ENCODE measurements at places on chromosomes 4 and X.
A peak's percentile ranks its signal among the peaks of the same experiment; 100 is the strongest.

- DNase-seq = no peak
Measured at GRCh38 chr4:73055241-73055897, 14.1 kb downstream of the COX18 start.

- no peak for DNase-seq
Measured at GRCh38 chrX:154032653-154033052, 13.0 kb upstream of the IRAK1 start.

DNA sequence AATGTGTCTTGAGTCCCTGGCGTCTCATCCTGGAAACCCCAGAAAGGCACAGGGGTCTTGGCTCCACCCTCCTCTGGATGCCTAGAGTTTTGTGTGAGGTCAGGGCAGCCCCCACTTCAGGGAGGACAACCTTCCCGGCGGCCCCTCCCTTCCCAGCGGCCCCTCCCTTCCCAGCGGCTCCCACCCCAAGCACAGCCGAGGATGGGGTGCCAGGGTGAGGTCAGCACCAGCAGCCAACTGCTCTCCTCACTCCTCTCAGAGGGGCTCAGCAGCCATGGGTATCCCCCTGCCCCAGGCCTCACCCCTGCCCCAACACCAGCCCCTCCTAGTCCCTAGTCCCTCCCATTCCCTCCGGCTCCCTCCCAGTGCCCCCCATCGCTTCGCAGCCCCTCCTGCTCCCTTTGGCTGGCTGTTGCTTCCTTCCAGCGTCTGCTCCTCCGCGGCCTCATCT is 17.4 kb downstream of the DGKQ start:
- no peak for DNase-seq

DNA sequence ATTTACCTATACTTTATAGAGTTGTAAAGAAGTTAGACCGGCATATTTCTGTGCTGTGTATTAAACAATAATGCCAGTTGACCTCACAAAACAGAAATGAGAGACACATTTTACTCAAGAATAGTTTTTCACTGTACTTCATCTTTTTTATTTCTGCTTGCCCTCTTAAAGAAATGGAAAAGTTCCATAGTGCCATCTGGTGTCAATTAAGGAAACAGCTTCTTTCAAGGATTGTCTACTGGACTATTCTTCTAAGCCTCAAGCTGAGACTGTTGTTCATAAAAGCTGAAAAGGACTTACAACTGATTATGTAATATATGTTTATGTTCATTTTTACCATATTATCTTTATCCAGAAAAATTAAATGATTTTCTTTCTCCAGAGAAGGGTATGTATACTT is 1523.7 kb downstream of the ARAP2 start:
- peak; percentile 2 for DNase-seq

DNA sequence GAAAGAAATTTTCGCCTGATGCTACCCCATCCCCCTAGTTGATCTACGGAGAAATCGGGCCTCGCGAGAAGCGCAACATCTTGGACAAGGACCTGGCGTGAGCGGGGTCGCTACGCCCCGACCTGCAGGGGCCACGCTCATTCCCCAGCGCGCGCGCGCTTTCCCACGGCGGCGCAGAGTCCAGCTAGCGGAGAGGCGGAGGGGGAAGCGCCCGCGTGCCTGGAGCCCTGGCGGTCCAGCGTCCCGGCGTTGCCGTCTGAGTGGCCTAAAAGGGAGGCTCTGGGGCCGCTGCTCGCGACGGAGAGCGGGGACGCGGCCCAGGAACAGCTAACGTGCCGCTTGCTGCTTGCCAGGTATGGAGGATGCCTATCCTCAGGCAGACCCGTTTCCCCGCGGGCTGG is 6.0 kb upstream of the SOX3 start:
- DNase-seq = no peak

DNA sequence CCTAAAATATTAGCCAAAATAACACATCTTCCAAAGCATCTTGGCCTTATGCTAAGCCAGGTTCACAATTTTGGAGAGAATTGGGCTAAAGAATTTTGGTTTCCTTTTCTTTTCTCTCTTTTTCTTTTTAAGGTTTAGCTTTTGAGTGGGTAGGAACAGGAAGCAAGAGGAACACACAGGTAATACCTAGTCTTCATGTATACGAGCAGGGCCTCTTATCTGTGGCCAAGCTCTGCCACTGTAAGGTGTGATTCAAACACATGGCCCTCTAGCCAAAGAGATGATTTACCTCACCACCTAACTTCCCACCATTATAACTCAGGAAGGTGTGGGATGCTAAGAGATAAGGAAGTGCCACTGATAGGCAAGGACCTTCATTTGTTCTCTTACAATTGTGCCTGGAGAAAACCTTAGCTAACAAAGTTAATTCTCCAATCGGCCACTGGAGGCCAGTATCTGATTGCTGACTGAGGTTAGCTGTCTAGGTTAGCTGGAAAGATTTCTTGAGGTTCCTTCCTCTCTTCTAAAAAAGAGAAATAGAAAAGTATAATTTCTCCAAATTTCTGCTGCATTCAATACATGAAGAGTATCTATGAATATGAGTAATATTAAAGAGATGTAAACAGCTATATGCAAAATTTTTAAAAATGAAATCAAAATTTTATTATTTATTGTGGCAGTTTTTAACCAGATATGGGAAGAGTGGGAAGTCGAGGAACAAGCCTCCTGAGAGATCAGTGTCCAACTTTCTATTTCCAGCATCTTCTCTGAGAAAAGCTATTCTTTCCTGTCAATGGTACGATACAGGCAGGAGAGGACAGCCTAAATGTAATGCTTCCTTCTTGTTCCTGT is 30.1 kb upstream of the BBS7 start:
- peak; percentile 6 for DNase-seq

- DNase-seq = no peak
Measured at GRCh38 chrX:48890934-48891401, 6.6 kb downstream of the TIMM17B start.

- no peak for DNase-seq
Measured at GRCh38 chr4:5217421-5217820, 166.1 kb downstream of the STK32B start.

GRCh38 chrX:42902513-42902912 is 124.5 kb upstream of the PPP1R2C start:
- no peak for DNase-seq

- no peak for DNase-seq
Measured at GRCh38 chr4:76634220-76634619, 199.2 kb downstream of the SHROOM3 start.

DNA sequence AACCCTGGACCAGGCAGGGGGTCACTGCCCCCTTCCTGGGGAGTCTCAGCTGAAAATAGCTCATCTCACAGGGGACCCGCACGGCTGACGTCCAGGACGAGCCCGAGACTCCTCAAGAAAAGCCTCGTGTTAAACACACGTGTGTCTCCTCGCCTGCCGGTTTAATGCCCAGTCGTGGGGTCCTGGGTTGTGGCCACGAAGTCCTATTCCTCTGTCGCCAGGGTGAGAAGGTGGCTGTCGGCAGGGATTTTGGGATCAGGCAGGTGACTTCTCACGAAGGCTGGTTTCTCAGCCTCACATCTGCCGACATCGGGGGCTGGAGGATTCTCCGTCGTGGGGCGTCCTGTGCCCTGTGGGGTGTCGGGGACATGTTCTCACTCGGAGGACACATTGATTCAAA is 44.3 kb upstream of the PPP2R3B start:
- DNase-seq = no peak

DNA sequence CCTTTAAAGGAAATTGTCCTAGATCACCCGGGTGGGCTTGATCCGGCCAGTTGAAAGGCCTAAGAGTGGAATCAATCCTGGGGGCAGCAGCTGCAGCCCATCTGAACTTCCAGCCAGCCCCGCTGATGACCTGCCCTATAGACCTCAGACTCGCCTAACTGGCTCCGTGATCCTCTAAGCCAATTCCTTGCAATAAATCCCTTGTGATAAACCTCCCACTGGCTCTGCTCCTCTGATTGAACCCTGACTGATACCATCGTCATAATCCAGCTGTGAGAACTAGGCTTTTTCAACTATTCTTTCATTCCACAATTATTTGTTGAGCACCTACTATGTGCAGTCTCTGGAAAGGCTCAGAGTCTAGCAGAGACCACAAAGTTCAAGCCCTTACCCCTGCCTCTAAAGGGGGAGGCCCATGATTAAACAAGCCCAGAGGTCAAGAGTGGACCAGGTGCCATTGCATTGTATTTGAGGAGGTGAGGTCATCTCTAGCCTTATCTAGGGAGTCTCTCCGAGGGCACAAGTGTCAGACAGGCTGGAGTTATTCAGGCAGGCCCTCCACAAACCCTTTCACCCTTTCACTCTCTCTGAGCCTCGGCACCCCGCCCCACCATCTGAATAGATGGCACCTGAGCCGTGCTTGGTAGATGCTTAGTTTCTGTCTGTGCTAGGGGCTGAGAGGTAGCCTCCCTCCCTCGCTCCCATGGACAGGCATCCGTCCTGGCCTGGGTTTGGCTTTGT is 20.5 kb upstream of the GPR78 start:
- no peak for DNase-seq

GRCh38 chrX:118499295-118499694 is 3.7 kb downstream of the DOCK11 start:
- DNase-seq = no peak

DNA sequence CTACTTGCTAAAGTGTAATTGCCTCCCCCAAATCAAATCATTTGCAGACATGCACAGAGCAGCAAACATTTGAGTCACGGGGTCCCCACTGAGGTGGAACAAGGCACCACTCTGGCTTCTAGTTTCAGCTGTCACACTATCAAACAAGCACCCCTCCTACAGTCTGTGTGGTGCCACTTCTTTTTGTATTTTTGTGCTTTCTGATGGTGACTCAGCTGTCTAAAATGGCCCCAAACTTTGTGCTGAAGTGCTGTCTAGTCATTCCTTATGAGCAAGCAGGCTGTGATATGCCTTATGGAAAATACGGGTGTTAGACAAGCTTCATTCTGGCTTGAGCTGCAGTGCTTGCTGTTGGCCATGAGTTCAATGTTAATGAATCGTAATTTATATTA is 15.4 kb downstream of the IGFBP7 start:
- no peak for DNase-seq

DNA sequence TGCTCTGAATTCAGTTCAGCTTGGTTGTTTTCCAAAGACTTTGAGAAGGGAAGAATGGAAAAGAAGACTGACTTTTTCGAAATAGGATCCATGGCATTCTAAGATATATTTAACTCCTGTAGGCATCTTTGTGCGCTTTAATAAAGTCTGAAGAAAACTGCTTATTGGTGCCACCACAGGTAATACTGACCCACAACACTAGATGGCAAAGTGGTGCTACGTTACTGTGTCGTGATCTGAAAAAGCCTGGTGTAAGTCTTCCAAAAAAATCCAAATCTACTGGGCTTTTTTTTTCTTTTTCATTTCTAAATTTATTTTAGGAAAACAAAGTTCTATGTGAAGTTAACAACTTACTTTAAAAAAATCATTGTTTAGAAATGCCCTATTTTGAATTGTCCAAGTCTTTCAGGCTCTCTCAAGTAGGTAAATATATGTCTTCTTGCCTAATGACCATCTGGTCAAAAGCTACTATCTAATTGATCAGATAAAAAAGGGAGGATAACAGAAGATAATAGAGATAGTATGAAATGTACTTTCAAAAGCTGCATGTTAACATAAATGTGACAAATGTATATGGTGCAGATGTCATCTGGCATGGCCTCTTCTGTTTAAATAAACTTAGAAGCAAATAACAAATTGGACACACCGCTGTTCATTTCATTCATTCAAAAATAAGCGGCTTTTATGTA is 47.0 kb upstream of the MID1IP1 start:
- no peak for DNase-seq
